Activated T-helper 1 cell treated with anti-CD3 and anti-CD28 coated beads, Interleukin-12 subunit alpha, Interleukin-12 subunit beta, Interleukin-2, Interleukin-4 antibody, amounts not matched to agents 30 ng/mL and 10 ng/mL and 1 ng/mL, durations not matched to agents 14 hours and 24 hours and 36 hours (primary cell): ENCODE measurements at places on chromosomes 4 and X. TPM values are rescaled to one million over a fixed set of nuclear protein-coding genes. Genes with fewer than 3 reads are reported as not detected.

GRCh38 chrX:42290608-42291007, 367.3 kb upstream of the CASK start:
- peaks cover 2% of the 10 kb centered on the region for H3K36me3 ChIP-seq
- peaks cover 15% of the 10 kb centered on the region for H3K4me1 ChIP-seq
- DNase-seq = no peak
- no peak overlapping the region for H3K4me3 ChIP-seq
- H3K27me3 ChIP-seq = no peaks in the 10 kb centered on the region

- peaks cover 79% of the 10 kb centered on the region for H3K4me1 ChIP-seq
- peak overlapping the region; percentile 57 for H3K4me3 ChIP-seq
- no peaks in the 10 kb centered on the region for H3K27me3 ChIP-seq
Observed at GRCh38 chr4:184383497-184384055, 90.8 kb downstream of the IRF2 start.

GRCh38 chrX:40098264-40099054, 701 bp upstream of the BCOR start:
- H3K36me3 ChIP-seq = no peaks in the 10 kb centered on the region
- H3K27me3 ChIP-seq = no peaks in the 10 kb centered on the region
- H3K4me3 ChIP-seq = peak overlapping the region; percentile 87
- peak; percentile 53 for DNase-seq
- peak overlapping the region; percentile 88 for H3K27ac ChIP-seq

The NUP62CL gene
- total RNA-seq = 0.54 and 1.1 TPM in 2 replicates
